Progenitor cell of endocrine pancreas (in vitro differentiated cells): ENCODE measurements at places on chromosomes 16 and 17.

DNA sequence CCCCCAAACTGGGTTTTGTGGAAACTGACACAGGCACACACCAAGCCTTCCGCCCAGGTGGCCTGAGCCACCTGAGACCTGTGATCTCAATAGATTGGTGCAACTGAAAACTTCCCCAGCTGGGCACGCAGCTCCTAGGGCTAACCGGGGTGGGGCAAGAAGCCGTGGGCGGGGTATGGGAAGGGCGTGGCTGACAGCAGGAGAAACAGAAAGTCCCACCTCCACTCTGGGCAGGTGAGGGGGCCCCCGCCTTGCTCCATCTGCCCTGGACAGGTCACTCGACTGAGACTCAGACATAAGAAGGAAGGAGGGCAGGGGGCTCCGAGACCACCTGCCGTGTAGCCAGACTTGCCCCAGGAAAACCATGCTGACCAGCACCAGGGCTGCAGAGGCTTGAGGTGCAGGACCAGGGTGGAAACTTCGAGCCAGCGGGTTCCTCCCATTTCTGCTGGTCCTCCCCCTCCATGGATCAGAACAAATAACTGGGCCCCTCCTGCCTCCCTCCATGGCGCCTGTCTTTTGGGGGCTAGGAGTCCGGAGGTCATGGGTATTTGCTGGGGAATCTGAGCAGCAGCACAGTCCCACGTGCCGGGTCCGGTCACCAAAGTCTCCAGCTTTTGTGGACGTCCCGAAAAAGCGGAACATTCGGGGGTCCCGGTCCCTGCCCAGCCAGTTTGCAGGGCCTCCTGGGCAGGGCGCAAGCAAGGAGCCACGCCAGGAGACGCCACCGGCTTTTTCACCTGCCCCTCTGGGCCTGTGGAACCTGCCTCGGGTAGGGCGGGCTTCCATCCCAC, 1.3 kb downstream of the TIMP2 start:
- DNase-seq, result peak; percentile 34

GRCh38 chr16:83574388-83574787, 233.4 kb upstream of the HSBP1 start:
- no peak for DNase-seq

DNA sequence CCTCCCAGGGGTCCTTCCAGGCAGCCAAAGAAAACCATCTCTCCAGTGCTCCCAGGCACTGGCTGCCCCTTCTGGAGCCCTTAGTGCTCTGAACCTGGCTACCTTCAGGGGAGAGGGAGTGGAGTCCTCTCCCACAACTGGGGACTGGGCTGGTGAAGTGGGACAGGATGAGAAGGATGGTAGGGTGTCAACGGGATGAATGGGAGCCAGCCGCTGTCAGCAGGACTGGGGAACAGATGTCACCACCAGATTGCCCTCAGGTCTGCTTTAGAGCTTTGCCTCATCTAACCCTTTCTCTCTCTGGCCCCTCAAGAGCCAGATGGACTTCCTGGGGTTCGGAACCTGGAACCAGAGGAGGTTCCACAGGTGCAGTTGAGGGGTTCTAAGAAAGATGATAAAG, 488 bp upstream of the SEBOX start:
- no peak for DNase-seq

DNA sequence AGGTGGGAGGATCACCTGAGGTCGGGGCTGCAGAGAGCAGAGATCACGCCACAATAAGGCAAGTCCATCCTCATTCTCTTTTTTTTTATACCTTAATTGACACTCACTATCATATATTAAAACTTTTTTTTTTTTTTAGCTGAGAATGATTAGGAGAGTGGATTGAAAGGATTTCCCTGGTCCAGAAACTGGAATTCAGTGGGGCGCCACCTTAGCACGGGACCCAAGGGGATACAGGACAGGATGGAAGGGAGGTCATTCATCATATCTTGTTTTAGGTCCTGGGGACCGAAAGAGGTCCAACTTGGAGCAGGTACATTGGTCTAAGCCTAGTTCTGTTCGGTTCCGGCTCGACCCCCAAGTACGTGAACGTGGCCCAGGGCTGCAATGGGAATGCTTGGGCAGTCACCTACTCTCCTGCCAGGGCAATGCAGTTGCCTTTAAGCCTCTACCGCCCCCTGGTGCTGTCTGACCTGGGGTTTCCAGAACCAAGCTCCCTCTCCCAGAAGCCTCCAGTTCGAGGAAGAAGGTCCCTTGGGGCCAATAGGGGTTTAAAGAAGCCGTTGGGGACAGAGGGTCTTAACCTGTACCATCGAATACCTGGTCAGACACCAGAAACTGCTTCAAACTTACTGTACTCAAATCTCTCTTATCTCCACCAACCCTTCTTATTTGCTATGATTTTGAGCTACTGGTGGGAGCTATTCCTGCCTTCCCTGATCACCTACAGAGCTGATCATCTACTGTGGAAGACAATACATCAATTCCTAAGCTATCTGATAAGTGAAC, 19.9 kb upstream of the GPATCH8 start:
- DNase-seq, result no peak

GRCh38 chr17:50268743-50269275, 5.5 kb upstream of the TMEM92 start:
- DNase-seq, result no peak

DNA sequence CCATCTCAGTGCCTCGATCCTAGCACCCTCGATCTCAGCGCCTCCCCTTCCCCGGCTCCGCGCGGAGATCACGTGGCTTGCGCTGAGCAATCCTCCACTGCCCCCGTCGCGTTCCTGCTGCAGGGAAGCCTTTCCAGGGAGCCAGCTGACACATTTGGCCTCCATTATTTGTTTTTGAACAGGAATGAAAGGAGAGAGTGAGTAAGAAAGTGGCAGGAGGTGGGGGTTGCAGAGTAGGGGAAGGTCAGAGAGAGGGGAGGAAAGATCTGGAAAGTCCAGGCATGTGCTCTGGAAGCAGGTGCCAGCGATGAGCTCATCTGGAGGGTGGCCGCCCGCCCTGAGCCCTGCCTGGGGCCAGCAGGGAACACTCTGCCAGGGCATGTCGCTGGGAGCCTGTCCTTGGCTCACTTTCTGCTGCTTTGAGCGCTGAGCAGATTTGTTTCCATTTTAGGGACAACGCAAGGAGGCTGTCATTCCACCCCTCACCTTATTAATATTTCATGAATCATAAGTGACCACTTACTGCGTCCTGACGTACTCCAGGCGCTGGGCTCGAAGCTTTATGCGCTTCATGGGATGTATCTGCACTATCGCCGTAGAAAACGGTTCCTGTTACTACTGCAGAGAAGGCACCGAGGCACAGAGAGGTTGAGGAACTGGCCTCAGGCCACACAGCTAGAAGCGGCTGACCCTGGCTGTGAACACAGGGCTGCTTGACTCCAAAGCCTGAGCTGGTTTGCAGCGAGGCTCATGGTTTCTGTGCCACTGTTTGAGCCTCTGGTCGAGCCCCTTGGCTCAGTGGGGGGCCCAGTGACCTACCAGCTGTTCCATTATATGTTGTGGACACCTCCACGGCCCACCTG, 283.1 kb downstream of the SEC14L1 start:
- no peak for DNase-seq

GRCh38 chr16:14301169-14302030, 230.3 kb downstream of the MRTFB start:
- DNase-seq, result no peak

GRCh38 chr16:24701521-24701951, 27.9 kb upstream of the TNRC6A start:
- DNase-seq, result no peak

GRCh38 chr17:45225964-45226530, 4.4 kb downstream of the FMNL1 start:
- DNase-seq, result no peak

DNA sequence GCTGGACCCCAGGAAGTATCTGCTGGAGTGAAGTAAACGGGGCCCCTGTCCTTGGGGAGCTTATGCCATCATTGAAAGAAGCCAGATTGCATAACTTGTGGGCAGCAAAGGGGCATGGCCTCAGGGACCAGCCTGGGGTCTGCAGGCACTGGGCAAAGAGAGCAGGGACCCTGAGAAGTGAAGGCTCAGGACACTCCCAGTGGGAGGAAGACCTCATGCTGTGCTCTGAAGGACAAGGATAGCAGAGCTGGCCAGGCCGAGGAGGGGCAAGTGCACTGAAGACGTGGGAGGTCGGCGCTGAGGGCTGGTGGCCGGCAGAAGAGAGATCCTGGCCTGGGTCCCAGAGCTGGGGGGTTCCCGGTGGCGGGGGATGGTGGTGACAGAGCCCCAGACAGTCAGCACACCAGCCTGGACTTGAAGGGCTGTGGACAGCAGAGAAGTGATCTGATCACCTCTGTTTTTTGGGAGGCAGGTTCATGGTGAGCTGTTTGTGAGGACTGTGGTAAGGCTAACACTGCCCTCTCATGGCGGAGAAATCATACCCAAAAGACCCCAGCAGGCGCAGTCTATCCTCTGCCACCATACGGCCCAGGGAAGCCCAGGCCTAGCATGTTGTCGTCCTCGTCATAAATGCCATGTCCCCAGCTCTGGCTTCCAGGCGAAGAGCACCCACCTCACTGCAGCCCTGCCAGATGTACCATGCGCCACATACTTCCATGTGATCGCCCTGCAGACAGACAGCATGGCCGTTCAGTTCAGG, 7.1 kb upstream of the CNP start:
- DNase-seq, result no peak

- DNase-seq, result no peak
Measured at GRCh38 chr17:55413825-55414489, 7.7 kb downstream of the MMD start.

GRCh38 chr17:65537343-65537844, 24.1 kb downstream of the AXIN2 start:
- no peak for DNase-seq

- no peak for DNase-seq
Measured at GRCh38 chr16:8063159-8063558, 527.2 kb downstream of the TMEM114 start.

DNA sequence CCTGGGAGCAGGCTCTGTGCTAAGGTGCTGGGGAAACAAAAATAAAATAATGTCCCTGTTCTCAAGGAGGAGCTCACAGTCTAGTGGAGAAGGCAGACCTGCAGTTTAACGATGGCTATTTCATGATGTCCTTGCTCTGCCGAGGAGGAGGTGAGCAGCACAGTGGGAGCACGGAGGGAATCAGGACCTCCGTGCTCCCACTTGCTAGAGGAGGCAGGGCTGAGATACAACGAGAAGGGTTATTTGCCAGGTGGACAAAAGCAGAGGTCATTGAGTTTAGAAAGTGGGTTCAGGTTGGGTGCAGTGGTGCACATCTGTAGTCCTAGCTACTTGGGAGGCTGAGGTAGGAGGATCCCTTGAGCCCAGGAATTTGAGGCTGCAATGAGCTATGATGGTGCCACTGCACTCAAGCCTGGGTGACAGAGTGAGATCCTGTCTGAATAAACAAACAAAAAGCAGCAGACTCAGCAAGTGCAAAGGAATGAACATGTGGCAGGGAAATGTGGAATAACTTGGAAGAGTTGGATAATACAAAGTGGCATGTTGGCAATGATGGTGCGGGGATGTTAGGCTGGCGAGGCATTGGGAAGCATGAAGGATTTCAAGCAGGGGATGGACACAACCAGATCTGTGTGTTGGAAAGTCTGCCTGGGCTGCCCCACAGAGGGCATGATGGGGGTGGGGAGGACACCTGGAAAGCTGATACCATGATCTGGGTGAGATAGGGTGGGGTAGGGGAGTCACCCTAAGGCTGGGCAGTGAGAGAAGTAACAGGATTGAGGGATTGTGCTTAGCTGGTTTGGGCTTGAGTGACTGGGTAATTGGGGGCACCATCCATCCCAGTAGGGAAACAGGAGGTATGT, 12.8 kb upstream of the TNS4 start:
- no peak for DNase-seq

DNA sequence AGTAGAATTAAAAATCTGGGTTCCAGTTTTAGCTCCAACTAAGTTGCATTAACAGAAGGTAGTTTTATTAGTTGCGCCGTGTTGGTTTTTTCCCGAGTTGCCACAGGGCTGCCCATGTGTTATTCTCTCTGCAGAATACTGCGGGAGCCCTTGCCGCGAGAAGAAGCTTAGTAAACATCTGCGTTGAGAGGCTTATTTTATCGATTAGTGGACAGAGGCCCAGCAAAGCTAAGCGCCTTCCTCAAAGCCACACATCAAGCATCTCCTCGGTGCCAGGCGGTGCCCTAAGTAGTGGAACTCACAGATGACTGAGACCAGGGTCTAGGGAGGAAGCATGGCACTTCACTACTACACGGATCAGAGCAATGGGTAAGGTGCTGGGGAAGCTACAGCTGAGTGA, 212.3 kb upstream of the IRX5 start:
- no peak for DNase-seq

DNA sequence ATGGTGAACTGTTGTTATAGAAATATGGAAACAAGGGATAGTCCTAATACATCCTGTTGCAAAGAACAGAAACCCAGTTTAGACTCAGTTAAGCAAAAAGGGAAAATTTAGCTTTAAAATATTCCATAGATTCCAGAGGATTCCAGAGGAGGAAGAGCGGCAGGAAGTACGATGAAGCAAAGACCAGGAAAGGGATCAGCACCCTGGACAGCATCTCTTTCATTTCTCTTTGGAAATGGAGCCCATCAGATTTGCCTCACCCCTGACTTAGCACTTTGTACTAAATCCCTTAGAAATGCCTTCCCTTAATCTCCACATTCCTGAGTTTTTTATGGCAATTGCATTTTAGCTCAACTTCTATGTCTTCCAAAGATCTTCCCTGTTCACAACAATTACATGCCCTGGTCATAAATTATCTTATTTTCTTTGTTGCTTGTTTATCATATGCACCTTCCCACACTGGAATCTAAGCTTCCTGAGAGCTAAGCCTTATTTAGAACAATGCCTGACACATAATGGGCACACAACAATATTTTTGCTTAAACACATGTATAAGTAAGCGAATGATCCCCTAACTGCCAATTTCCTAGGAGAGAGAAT, 150.0 kb upstream of the RBFOX1 start:
- DNase-seq, result peak; percentile 34
